ENCODE measurements at places on chromosomes 13 and 19. TPM values are rescaled to one million over a fixed set of nuclear protein-coding genes. Genes with fewer than 3 reads are reported as not detected.

The ELSPBP1 gene
- total RNA-seq: not detected

The CDC16 gene
- total RNA-seq: 76.7 TPM

The NKPD1 gene
- total RNA-seq: 0.06 TPM

The KLF1 gene
- total RNA-seq: 0.69 TPM

The MEDAG gene
- not detected for total RNA-seq

The ACER1 gene
- not detected for total RNA-seq

The CACTIN gene
- 38.1 TPM for total RNA-seq

The FGF22 gene
- total RNA-seq: not detected

The C1QTNF9 gene
- not detected for total RNA-seq

The B9D2 gene
- total RNA-seq: 5.6 TPM

The SUPT5H gene
- total RNA-seq: 179 TPM

The ZNF440 gene
- total RNA-seq: 7.0 TPM

The PEAK3 gene
- not detected for total RNA-seq

The GNG7 gene
- 0.34 TPM for total RNA-seq

The SIAH3 gene
- 0.06 TPM for total RNA-seq

The RUBCNL gene
- 0.23 TPM for total RNA-seq

The PSG1 gene
- not detected for total RNA-seq

The FAM187B gene
- not detected for total RNA-seq

The ADM5 gene
- total RNA-seq: 7.3 TPM

The KLK15 gene
- not detected for total RNA-seq

The ADGRE3 gene
- total RNA-seq: not detected

The SMIM7 gene
- total RNA-seq: 56.3 TPM

The RLN3 gene
- not detected for total RNA-seq

The PSG6 gene
- not detected for total RNA-seq

The ZNF211 gene
- total RNA-seq: 6.6 TPM

The CCDC70 gene
- 0.42 TPM for total RNA-seq

The TMC4 gene
- not detected for total RNA-seq

The CYP2F1 gene
- total RNA-seq: not detected

The MLLT1 gene
- 59.6 TPM for total RNA-seq

The LIG4 gene
- 8.3 TPM for total RNA-seq

The CPB2 gene
- not detected for total RNA-seq

The WDR87 gene
- total RNA-seq: not detected

The F10 gene
- total RNA-seq: not detected

Data from activated CD8-positive, alpha-beta memory T cell treated with anti-CD3 and anti-CD28 coated beads for 36 hours (primary cell).